NCI-H1092 (cell line): ENCODE measurements at places on chromosomes 7 and 10.

DNA sequence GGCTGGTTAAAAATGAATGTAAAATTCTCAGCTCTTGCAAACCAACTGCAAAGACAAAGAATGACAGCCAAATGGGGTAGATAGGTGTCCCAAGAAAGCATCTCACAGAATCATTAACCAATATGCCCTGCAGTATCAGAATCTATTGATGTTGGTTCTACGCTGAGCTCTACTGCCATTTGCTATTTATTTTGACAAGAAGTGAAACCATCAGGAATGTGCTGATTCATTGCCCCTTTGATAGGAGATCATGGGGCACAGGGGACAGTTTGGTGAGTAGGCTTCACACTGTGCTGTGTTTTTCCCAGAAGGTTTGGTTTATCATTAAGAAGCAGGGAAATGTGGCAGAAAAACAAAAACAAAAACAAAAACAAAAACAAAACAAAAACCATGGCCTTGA lies 19.4 kb upstream of the CDC14C start:
- no peak for DNase-seq

- DNase-seq = no peak
Measured at GRCh38 chr10:77496941-77497420, 140.6 kb downstream of the KCNMA1 start.

DNA sequence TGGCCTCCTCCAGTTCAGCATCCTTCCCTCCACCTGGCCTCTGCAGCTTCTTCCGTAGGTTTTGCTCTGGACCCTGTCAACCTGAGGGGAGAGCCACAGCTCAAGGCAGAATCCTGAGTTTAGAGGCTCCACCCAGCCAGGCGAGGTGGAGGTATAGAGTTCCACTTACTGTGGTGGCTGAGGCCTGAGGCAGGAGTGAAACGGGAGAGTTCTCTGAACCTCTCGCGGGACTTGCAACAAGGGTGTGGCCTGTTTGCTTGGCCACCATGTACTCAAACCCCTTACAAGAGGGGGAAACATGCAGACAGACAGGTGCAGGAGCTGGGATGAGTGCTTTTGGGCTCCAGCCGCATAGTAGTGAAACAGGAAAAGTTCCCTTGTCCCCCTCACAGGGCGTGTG lies 154.0 kb upstream of the C7orf33 start:
- DNase-seq = no peak

- no peak for DNase-seq
Measured at GRCh38 chr10:132443605-132443982, 46.6 kb downstream of the PWWP2B start.

- DNase-seq = no peak
Measured at GRCh38 chr7:140000666-140001268, 62.0 kb downstream of the PARP12 start.

GRCh38 chr10:47413531-47414226 lies 29.6 kb upstream of the ZNF488 start:
- no peak for DNase-seq

- no peak for DNase-seq
Measured at GRCh38 chr7:76412249-76412648, 2.8 kb upstream of the SSC4D start.

DNA sequence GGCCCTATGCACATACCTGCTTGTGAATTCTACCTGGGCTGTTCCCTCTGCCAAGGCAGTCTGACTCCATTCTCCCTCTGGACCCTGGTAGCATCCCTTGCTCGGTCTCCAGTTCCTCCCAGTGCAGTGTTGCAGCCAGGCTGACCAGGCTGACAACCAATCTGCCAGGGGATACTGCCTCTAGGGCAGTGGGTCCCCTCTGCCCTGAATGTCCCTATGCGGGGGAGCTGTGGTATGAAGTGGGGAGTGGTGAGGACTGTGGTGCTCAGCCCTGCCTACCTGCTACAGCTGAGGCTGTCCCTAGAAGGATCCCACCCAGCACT lies 48.0 kb upstream of the CAMK2B start:
- DNase-seq = no peak

DNA sequence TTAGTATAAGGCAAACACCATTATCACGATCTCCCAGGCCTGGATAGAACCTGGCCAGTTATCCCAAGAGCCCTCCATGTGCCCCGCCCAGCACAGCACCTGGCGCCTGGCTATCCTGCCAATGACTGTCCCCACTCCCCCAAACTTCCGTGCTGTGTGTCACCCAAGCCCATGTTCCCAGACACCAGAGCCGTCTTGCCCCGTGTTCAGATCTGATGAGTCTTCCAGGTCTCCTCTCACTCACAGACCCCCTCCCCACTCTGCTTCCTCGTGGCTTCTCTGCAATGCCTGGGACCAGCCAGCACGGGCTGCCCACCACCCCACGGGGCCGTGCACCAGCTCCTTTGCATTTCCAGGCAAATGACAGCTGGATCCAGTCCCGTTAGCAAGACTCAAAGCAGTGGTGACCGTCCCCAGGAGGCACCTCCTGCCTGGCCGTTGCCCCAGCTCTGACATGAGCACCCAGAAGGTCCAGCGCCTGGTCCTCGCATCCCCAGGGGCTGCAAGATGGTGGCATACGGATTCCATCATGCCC lies 43.8 kb upstream of the INPP5A start:
- no peak for DNase-seq

GRCh38 chr10:19970256-19970655 lies 154.0 kb downstream of the PLXDC2 start:
- no peak for DNase-seq

- no peak for DNase-seq
Measured at GRCh38 chr10:79442171-79443040, 3.0 kb downstream of the ZCCHC24 start.

DNA sequence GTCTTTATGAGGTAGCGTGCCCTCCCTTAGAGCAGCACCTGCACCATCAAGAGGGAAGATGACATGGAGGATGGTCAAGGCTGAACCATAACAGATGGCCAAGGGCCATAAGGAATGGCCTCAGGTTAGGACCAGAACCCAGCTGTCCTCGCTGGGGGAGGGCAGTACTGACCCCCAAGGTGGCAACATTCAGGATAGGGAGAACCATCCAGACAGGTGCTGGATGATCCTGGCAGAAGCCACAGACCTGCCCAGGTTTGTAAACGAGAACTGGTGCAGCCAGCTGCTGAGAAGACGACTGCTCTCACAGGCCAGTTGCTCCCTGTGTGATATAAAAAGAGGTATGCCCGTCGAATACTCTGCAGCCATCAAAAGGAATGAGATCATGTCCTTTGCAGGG lies 320.4 kb downstream of the GLRX3 start:
- no peak for DNase-seq
